ENCODE measurements at places on chromosomes 16 and 17. TPM values are rescaled to one million over a fixed set of nuclear protein-coding genes. Genes with fewer than 3 reads are reported as not detected.

Gene CCDC154
- polyA plus RNA-seq: 4.6 TPM

Gene MYL11
- polyA plus RNA-seq: 5.3 TPM

- DNase-seq: no peak
Observed at GRCh38 chr17:83057397-83057761, 22.0 kb upstream of the METRNL start.

- peak; percentile 11 for DNase-seq
Observed at GRCh38 chr17:41153856-41154255, 4.2 kb upstream of the KRTAP4-5 start.

DNA sequence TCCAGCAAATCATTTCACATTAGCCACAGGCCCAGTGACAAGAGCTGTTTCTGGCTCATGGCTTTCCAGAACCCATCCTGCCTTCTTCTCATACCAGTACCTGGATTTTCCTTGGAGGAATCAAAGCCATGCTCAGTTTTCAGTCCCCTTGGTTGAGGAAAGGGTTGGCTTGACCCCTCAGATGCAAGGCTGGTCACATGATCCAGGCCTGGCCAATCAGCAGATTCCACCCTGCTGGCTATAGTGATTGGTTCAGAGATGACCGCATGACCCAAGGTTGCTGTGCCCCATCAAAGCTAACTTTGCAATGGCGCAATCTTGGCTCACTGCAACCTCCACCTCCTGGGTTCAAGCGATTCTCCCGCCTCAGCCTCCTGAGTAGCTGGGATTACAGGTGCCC lies 45.0 kb downstream of the MMP15 start:
- DNase-seq: no peak

DNA sequence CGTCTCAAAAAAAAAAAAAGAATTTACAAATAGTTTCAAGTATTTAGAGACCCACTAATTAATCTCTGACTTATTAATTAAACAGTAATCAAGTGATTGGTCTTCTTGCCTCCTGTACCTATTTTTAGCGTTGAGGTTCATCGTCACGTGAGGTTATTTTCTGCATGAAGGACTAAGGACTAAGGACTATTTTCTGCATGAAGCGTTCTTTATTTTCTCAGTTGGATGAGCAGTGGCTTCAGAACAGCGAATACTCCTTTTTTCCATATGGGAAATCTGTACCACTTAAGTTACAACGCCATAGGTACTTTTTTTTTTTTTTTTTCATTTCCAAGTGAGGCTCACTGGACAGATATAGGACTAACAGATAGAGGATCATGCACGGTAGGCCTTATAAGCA lies 224.9 kb downstream of the CNTNAP4 start:
- no peak for DNase-seq

- no peak for DNase-seq
Observed at GRCh38 chr17:34303606-34304005, 15.6 kb upstream of the CCL8 start.

DNA sequence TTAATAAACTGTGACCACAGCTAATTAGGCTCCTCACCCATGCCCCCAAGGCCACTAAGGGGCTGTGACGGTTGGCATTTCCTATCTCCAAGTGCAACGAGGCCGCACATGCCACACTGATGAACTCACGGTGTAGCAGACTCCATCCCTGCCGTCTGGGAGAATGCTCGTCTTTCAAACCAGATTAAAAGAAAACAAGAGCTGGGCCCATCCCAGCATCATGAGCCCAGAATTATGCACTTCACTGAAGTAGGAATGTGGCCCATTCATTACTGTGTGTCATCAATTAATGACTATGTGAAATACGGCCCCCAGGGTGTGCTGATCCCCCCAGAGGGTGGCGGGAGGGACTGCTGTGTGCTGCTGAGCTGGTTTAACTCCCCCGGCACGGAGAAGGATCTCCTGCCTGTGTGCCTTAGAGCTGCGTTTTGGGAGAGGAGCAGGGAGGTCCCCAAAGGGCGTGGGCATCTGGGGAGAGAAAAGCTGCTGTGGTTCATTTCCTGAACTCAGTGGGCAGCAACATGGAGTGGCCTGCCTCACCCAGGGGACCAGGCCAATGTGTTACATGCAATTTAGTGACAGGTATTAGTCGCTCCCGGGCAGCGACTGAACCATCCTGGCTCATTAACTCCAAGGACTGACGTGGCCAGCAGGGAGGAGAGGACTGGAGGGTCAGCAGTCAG lies 194.5 kb downstream of the FOXL1 start:
- DNase-seq: no peak
